ENCODE measurements at places on chromosomes 13 and 19.

GRCh38 chr13:30529085-30529834, 63.5 kb upstream of the HMGB1 start:
- no peak for DNase-seq

GRCh38 chr13:41241626-41242025, 21.8 kb downstream of the MTRF1 start:
- no peak for DNase-seq

- peak; percentile 16 for DNase-seq
These were observed 12.8 kb downstream of the FUT6 start for GRCh38 chr19:5826531-5827341.

DNA sequence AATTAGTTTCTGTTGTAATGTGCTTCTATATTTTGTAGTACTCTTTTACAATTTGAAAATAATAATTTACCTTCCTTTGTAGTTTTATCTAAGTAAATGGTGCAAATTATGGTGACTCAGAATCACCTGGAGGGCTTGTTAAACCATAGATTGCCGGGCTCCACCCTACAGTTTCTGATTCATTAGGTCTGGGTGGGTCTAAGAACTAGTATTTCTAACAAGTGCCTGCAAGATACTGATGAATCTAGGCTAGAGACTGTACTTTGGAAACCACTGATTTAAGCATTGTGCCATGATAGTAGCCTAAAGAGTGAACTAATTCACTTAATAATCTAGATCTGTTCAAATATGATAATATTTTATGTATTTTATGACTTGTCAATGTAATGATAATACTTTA, 437.4 kb upstream of the SPRY2 start:
- DNase-seq = no peak

- DNase-seq = peak; percentile 19
These were observed 8.1 kb upstream of the SDHAF1 start for GRCh38 chr19:35986664-35987570.

DNA sequence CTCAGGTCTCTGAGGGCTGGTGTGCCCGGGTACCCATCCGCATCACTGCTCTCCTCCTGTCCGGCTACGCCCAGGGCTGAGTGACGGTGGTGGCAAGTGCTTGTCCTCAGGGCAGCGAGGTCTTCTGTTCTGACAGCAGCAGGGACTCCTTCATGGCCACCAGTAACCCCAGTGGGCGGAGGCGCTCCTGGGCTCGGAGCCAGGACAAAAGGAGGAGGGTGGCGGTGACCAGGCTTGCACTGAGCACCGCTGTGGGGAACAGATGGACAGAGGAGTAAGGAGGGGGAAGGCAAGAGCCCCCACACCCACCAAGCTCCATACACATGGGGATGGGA, 5.8 kb downstream of the CD320 start:
- DNase-seq = no peak

GRCh38 chr13:51453959-51454703, 1.3 kb upstream of the INTS6 start:
- DNase-seq = peak; percentile 32

- no peak for DNase-seq
These were observed 52.8 kb downstream of the TNFSF13B start for GRCh38 chr13:108322206-108322824.

- no peak for DNase-seq
These were observed 133.3 kb downstream of the LHFPL6 start for GRCh38 chr13:39469676-39470075.

GRCh38 chr19:19137556-19138108, 646 bp downstream of the TMEM161A start:
- no peak for DNase-seq

DNA sequence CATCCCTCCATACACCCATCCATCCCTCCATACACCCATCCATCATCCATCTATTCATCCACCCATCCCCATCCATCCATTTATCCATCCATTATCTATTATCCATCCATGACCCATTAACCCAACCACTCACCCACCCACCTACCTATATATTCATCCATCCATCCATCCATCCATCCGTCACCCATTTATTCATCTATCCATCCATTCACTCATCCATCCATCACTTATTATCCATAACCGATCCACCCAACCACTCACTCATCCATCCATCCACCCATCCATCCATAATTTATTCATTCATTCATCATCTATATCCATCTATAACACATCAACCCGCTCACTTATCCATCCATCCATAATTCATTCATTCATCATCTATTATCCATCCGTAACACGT, 28.7 kb upstream of the PTPRS start:
- no peak for DNase-seq

DNA sequence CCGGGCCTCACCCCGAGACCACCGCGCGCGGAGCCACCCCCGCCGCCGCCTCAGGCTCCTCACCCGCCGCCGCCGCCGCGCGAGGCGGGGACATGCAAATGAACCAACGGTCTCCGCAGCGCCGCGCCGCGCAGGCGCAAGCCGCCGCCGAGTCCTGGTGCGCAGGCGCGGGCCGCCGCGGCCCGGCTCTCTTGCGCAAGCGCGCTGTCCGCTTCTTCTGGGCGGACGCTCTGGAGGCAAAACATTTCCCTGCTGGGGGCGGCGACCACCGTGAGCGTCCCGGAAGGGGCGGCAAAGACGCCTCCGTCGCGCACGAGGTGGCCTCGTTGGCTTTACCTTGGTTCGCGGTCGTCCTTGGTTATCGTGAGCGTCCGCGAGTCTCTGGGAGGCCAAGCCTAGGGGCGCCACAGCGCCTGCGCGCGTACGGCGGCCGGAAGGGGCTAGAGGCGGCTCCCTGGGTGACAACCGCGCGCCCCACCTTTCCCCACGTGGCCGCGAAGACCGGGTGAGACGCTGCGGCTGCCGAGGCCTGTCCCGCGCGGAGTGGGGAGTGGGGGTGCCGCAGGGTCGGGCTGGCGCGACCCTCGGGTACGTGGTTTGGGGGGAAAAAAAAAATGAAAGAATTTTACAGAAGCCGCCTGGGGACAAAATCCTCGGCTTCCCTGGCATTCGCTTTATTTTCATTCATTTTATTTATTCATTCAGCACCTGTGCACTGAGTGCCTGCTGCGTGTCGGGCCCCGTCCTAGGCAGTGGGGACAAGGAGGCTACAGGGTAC, at the start of the genes ARMC6 and SUGP2:
Gene ARMC6 (plus strand): TSS at position 178 of the 778 bp plus-strand sequence. CDS start 607 bp downstream, outside the sequence.
Gene SUGP2 (minus strand): TSS at position 92 of the 778 bp plus-strand sequence. CDS start 2,446 bp downstream, outside the sequence.
- DNase-seq = peak; percentile 88

- no peak for DNase-seq
These were observed 289.6 kb downstream of the TEX29 start for GRCh38 chr13:111610081-111610480.

- no peak for DNase-seq
These were observed 3.0 kb downstream of the IRS2 start for GRCh38 chr13:109783447-109783814.

GRCh38 chr19:4444765-4445741, 12.5 kb downstream of the UBXN6 start:
- no peak for DNase-seq

- peak; percentile 80 for DNase-seq
These were observed 4.6 kb upstream of the APC2 start for GRCh38 chr19:1445185-1445931.

GRCh38 chr13:72508392-72508791, 219.0 kb downstream of the MZT1 start:
- DNase-seq = no peak

DNA sequence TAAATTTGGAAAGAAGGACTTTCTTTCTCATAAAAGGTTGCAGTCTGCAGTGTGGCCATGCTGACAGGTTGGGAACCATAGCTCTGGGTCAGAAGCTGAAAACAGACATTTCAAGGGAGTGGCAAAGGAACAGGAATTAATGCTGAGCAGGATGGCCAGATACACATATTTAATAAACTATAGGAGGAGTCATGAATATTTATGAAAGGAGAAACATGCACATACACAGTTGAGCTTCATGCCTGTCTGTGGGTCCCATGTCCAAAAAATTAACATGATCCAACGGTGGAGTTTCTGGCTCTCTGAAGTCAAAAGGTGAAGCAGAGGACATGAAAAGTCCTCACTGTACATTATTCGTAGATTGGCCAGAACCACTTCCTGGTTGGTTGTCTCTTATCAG, 2556.0 kb downstream of the PCDH9 start:
- no peak for DNase-seq

DNA sequence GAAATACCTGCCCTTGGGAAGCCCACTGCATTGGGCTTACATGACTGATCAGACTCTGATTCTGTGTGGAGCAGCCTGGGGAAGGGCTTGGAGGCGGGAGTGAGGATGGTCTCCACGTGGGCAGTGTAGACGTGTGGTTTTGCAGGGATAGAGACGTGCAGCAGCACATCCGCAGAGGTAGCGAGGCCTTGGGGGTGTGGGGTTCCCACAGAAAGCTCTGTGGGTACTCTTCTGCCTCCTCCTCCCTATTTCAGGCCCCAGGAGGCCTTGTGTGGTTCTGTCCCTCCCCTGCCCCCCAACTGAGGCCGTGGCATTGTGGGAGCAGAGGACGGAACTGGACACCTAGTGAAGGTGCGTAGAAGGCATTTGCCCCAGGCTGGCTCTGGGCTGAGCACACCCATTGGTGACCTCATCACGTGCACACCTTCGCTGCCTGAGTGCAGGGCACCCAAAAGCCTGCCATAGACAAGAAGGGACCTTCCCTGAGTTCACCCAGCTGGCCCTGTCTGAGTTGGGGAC, 28.9 kb downstream of the PPP1R37 start:
- DNase-seq = no peak

DNA sequence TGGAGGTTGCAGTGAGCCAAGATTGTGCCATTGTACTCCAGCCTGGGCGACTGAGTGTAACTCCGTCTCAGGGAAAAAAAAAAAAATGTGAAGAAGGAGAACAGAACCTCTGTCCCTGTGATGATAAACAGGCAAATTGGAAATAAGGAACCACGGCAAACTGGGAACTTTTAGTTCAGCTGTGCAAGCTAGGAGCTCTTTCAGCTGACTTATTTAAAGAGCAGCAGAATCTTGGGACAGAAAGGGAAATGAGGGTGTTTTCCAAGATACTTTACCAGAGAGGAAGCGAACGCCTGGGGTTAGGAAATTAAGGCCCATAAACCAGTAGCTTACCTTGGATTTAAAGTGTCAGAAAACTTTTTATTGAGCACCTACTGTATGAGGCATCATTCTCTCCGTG, 3.0 kb upstream of the UPF1 start:
- no peak for DNase-seq

DNA sequence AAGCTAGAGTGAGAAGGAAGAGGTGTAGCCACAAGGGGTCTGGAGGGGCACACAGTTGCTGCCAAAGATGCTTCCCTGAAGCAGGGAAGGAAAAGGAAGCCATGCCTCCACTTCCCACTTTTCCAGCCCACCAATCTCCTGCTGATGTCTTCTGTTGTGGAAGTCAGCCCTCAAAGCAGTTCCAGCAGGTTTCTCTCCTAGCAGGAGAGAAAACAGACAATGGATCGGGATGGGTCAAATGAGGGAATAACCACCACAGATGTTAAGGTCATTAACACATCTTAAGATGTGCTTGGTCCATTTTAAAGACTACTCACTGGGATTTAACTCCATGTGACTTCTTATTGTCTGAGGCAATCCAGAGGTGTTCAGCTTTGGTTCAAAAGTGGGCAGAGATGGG, 284.1 kb upstream of the SOX21 start:
- DNase-seq = no peak

DNA sequence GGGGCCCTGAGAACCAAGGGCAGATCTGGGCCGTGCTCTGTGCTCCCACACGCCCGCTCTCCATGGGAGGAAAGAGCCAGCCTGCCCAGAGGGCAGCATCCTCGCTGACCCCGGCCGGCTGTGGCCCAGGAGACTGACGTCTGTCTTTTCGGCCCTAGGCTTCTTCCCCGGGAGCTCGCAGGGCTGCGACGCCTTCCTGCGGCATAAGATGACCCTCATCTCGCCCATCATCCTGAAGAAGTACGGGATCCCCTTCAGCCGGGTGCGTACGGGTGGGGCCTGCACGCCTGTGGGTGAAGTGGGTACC, 108.2 kb downstream of the KDM4B start:
- no peak for DNase-seq

- peak; percentile 50 for DNase-seq
These were observed 7.8 kb upstream of the SERTAD1 start for GRCh38 chr19:40433391-40434216.

DNA sequence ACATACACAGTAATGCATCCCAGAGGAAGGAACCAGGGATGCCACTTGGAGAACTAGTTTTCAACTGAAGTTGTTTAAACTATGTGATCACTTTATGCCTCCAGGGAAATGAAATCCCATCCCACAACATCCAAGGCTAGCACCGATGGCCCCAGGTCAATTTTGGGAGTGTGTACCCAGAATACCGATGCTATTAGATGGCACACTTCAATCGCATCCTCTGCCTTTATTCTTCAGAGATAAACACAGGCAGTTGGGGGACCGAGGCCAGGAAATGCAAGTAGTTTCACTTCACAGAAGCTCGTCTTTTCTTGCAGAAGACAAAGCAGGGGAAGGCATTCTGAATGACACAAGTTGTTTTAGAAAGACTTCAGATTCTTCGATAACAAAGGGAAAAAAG, 13.8 kb downstream of the STK24 start:
- DNase-seq = no peak

GRCh38 chr13:51518827-51519226, 65.4 kb upstream of the WDFY2 start:
- DNase-seq = peak; percentile 3

- DNase-seq = no peak
These were observed 422.3 kb downstream of the SPRY2 start for GRCh38 chr13:79918620-79919019.

- peak; percentile 22 for DNase-seq
These were observed 567.7 kb downstream of the GPC6 start for GRCh38 chr13:93794197-93794885.

GRCh38 chr13:98557937-98558792, 18.7 kb downstream of the STK24 start:
- no peak for DNase-seq

DNA sequence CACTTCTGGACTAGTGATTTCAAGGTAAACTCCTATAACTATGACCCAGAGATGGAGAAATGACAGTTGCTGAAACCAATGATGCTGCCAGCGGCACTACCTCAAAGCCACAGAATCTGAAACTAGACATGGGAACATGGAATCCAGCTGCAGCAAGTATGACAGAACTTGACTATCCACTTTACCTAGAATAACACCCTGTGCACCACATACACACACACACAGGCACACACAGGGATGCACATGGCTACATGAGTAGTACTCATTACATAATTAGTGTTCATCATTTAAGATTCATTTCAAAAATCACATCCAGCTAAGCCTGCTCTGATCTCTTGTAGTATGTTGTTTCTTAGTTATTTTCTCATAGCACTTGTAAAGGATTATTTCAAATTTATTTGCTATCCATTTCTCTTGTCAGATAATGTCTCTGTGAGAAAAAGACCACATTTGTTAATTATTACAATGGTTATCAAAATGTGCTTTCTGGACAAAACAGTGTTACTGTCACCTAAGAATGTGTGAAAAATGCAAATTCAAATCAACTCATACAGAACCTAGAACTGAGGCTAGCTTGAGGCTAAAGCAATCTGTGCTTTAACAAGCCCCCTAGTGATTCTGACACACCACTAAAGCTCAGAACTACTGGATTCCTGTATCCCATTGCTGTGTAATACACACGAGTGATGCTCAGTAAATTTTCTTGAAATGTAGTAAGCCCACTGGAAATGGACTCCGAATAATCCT, 59.4 kb downstream of the WTIP start:
- DNase-seq = no peak

DNA sequence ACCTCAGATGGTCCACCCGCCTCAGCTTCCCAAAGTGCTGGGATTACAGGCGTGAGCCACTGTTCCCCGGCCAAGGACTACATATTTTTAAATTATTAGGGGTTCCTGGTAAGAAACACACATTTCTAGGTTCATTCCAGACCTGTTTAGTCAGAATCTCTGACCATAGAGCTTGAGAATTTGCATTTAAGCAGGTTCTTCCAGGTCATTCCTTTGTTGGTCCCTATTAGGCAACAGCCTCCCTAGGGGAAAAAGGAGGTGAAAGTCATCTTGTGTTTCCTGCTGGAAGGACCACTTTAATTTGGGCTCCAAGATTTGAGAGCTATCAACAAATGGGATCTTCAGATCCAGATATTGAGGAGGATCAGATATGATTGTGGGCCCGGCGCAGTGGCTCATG, 16.3 kb downstream of the S1PR2 start:
- no peak for DNase-seq

Measured in stimulated activated CD4-positive, alpha-beta T cell treated with anti-CD3 and anti-CD28 coated beads, Interleukin-4, amount 100 ng/mL, for 1 hour (primary cell).